Activated T-helper 1 cell treated with anti-CD3 and anti-CD28 coated beads, Interleukin-2, amount 50 U/mL, for 16 hours (primary cell): ENCODE measurements at places on chromosomes 4 and X.

DNA sequence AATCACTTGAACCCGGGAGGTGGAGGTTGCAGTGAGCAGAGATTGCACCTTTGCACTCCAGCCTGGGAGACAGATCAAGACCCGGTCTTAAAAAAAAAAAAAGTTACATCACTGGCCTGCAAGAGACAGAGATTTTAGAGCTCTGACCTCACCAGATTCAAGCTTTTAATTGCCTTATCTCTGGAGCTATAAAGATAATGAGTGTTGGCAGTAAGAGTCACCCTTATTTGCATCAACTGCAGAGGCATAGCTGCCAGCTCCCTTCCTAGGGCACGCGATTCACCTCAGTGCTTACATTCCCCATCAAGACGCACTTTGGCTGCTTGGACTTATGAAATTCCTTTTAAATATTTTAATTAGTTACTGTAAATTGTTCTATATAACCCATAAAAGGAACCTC, 12.5 kb upstream of the SPATA4 start:
- DNase-seq, result no peak

DNA sequence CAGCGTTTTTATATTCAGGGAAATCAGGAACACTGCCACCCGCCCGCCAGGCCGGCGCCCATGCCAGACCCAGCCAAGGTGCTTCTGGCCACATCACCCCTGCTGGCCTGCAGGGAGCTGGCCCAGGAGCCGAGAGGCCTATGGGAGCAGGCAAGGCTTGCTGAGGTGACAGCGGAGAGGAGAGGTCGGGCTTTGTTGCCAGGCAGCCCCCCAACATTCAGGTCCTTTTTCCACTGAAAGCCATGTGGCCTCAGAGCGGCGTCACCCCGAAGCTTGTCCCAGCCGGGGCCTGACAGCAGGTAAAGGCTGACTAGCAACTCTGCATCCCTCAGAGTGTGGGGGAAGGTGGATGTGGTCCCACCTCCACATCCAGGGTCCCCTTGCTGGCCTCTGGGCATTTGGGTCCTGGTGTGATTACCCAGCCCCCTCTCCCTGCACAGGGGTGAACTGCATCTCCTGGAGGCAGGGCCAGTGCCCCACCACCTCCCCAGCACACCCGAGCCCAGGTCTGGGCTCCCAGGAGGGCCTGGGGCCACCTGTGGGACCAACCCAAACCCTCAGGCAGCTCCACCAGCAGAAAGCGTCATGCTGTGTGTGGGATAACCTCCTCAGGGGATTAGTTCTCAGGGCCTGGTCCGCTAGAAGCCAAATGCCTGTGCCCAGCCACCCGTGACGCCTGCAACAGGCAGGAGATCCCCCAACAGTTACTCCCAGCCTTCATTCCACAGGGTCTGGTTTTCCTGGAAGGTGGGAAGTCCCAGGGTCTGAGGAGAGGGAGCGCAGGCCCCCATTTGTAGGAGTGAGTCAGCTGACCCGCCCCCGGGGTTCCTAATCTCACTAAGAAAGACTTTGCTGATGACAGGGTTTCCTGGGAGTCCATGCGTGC, at the start of gene PDE6B:
PDE6B (plus strand) TSS at position 869 of the 886 bp plus-strand sequence. CDS start 54 bp downstream, outside the sequence.
- no peak for DNase-seq

DNA sequence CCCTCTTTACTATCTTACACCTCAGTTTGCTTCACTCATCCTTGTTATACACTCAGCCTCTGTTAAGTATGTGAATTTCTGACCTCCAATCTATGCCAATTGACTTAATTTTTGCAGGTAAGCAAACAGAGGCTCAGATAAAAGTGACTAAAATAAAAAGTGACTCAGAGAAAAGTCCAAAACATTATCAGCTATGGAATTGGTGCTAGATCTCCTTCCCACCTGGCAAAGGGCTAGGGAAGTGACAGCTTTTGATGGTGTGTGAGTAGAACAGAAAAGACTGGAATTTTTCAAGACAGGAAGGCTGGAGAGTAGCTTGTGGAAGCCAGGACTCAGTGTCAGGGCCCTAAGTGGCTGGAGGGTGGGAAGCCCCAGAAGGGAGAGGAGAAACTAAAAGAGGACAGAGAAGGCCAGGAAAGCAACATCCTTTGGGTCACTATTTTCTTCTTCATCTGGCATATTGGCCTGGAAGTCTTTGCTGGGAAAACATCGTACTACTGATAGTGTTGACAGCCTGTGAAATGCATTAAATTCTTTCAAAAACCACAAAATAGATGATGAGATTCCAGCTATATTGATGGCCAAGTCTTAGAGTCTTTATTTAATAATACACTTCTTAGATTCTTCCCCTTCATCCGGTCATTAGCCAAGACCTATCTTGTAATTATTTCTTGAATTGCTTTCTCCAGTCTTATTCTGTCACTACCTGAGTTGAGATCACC, 392.8 kb downstream of the RAPGEF2 start:
- no peak for DNase-seq

GRCh38 chr4:166277401-166277800, 404.4 kb downstream of the TLL1 start:
- DNase-seq, result no peak

- no peak for DNase-seq
These were observed 65.9 kb downstream of the WWC2 start for GRCh38 chr4:183164963-183165362.
